ENCODE measurements at places on chromosomes 16 and 17.

DNA sequence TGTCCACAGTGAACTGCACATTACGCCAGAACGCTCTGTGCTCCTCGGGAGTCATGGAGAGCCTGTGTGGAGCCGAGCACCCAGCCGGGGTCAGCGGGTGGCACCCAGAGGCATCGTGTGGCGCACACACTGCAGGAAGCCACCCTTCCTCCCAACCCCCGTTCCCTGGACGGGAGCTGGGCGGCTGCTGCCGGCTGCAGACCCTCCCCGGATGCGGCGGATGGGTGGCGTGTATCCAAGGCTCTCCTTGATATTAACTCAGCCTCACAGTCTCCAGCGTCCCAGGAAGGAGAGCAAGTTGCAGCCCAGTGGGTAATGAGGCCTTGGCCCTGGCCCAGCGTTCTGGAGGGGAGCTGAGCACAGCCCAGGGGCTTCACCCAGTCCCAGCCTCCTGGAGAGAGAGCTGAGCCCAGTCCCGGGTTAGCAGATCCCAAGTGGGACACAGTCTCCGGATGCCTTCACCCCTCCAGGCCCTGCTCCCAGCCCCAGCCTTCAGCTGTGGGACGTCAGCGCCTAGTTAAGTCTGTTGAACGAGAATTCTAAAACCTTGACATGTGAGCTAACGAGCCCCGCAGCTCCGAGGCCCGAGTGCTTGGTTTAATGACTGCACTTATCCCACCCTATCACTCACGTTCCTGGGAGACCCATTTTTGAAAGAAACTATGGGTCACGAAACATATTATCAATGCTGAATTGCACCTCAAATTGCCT is 86.6 kb downstream of the TBC1D16 start:
- no peak for DNase-seq

GRCh38 chr16:60945225-60945624 is 1091.0 kb downstream of the CDH8 start:
- DNase-seq = no peak

DNA sequence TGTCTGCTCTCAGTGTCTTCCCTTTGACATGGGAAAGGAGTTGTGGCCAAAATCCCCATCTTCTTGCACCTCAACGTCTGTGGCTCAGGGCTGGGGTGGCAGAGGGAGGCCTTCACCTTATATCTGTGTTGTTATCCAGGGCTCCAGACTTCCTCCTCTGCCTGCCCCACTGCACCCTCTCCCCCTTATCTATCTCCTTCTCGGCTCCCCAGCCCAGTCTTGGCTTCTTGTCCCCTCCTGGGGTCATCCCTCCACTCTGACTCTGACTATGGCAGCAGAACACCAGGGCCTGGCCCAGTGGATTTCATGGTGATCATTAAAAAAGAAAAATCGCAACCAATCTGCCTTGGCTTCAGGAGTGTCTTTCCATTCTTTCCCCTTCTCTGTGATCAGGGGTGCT is 918 bp upstream of the MRM1 start:
- no peak for DNase-seq

DNA sequence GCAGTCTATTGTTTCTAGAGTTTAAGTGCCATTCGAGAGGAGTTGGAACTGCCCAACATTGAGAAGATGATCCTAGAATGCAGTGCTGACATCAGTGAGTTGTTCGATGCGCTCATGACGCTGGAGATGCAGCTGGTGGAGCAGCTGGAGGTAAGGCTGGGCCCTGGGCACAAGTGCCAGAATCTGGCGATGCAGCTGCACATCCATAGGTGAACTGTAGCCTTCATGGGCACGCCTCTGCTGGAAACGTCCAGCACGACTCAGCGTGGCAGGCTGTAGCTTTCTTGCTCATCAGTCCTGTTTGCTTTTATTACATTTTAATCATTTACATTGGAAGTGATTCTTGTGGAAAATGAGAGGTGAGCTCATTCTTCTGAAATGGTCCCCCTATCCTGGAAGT is 31.7 kb downstream of the DRC3 start:
- DNase-seq = peak; percentile 31

DNA sequence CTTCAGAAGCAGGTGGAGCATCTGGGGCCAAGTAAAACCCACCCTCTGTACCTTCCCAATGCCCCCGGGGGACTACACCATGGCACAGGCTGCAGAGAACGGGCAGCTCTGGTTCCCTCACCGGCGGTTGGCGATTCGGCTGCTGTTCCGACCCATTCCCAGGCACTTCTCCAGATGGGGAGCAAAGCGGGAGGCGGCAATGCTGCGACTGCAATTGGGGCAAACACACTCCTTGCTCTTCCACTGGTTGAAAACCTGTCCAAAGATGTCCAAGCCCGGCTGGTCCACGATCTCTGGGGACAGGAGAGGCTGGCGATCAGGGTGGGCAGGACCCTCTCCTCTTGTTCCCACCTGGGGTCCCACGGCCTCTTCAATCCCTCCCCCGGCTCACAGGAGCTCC is 2.6 kb downstream of the ATXN7L3 start:
- no peak for DNase-seq

- no peak for DNase-seq
Observed at GRCh38 chr17:58280480-58281217, at the start of gene MPO. TSS of gene MPO (minus strand) at chr17:58280935. CDS start at chr17:58280758, 177 bp downstream.

- DNase-seq = no peak
Observed at GRCh38 chr17:12098568-12098967, 77.9 kb downstream of the MAP2K4 start.

DNA sequence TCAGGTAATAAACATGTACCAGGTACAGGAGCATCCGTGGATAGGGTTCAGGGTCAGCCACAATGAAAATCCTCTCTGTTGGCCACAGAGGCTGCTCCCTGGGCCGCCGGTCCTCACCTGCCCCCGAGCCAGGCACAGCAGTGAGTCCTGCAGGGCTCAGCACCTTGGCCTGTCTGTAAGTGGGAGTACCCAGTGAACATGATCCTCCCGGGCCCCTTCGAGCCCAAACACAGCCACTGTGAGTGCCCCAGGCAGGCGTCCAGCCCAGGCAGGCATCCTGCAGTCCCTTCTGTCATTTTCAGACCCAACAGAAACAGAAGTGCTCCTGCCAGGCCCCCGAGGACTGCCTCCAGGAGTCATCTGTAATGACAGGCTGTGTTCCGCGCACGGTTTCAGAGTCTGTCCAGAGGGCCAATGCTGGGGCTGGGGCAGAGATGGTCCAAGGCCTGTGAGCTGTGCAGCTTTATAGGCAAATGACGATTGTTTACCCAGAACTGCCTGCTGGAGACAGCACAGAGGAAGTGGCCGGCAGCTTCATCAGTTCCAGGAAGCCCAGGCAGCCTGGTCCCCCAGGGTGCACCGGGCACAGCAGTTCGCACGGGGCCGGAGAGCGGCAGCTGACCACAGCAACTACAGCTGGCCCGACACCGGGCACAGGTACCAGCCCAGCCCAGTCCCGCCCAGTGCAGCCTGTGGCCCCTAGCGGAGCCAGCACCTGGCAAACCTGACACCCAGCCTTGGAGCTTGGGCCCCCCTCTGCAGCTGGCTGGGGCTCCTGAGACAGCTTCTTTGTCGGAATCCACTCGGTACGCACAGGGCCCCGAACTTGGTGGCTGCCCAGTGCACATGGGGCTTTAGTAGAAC is 13.2 kb downstream of the SLC7A5 start:
- DNase-seq = no peak

DNA sequence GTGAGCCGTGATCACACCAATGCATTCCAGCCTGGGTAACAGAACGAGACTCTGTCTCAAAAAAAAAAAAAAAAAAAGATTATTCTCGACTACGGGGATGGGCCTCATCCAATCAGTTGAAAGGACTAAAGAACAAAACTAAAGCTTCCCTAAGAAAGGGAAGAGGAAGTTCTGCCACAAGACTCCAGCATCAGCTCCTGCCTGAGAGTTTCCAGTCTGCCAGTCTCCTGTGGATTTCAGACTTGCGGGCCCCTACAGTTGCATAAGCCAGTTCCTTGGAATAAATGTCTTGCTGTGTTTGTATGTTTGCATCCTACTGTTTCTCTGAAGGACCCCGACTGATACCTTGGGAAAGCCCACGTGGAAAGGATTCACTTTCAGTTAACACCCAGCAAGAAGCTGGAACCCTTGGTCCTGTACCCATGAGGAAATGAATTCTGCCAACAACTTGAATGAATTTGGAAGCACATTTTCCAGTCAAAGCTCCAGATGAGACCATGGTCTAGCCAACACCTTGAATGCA is 26.3 kb upstream of the FZD2 start:
- DNase-seq = no peak

GRCh38 chr17:2172999-2173398 is 118.1 kb downstream of the HIC1 start:
- DNase-seq = no peak

GRCh38 chr17:35169835-35170363 is 22.3 kb downstream of the UNC45B start:
- no peak for DNase-seq

- DNase-seq = no peak
Observed at GRCh38 chr16:75226550-75227360, 8.0 kb downstream of the CTRB1 start.

- no peak for DNase-seq
Observed at GRCh38 chr17:78682363-78682762, 99.7 kb downstream of the CYTH1 start.

GRCh38 chr16:64950262-64950661 is 171.6 kb downstream of the CDH11 start:
- DNase-seq = no peak

GRCh38 chr17:45225964-45226530 is 4.4 kb downstream of the FMNL1 start:
- DNase-seq = no peak

GRCh38 chr17:58337600-58338453 is 9.2 kb upstream of the TSPOAP1 start:
- DNase-seq = no peak

- no peak for DNase-seq
Observed at GRCh38 chr16:20886320-20886719, 13.8 kb downstream of the DCUN1D3 start.

- no peak for DNase-seq
Observed at GRCh38 chr17:4394208-4395110, 28.0 kb upstream of the UBE2G1 start.

GRCh38 chr16:77899416-77899815 is 111.1 kb downstream of the VAT1L start:
- DNase-seq = no peak

GRCh38 chr16:8859913-8860881 is 8.6 kb downstream of the CARHSP1 start:
- no peak for DNase-seq
